Activated naive CD4-positive, alpha-beta T cell (primary cell): ENCODE measurements at places on chromosomes 13 and 19.
A peak's percentile ranks its signal among the peaks of the same experiment; 100 is the strongest.

DNA sequence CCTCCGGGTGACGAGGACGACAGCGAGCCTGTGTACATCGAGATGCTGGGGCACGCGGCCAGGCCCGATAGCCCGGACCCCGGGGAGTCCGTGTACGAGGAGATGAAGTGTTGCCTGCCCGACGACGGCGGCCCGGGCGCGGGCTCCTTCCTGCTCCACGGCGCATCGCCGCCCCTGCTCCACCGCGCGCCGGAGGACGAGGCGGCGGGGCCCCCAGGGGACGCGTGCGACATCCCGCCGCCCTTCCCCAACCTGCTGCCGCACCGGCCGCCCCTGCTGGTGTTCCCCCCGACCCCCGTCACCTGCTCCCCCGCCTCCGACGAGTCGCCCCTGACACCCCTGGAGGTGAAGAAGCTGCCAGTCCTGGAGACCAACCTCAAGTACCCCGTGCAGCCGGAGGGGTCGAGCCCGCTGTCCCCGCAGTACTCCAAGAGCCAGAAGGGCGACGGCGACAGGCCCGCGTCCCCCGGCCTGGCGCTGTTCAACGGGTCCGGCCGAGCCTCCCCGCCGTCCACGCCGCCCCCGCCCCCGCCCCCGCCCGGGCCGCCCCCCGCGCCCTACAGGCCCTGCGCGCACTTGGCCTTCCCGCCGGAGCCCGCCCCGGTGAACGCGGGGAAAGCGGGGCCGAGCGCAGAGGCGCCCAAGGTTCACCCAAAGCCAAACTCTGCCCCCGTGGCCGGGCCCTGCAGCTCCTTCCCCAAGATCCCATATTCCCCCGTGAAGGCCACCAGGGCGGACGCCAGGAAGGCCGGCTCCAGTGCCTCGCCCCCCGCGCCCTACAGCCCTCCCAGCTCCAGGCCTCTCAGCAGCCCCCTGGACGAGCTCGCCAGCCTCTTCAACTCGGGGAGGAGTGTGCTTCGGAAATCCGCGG is 511.3 kb downstream of the MYO16 start:
- DNase-seq, result no peak

GRCh38 chr19:18322318-18322758 is 538 bp downstream of the LSM4 start:
- no peak for DNase-seq

DNA sequence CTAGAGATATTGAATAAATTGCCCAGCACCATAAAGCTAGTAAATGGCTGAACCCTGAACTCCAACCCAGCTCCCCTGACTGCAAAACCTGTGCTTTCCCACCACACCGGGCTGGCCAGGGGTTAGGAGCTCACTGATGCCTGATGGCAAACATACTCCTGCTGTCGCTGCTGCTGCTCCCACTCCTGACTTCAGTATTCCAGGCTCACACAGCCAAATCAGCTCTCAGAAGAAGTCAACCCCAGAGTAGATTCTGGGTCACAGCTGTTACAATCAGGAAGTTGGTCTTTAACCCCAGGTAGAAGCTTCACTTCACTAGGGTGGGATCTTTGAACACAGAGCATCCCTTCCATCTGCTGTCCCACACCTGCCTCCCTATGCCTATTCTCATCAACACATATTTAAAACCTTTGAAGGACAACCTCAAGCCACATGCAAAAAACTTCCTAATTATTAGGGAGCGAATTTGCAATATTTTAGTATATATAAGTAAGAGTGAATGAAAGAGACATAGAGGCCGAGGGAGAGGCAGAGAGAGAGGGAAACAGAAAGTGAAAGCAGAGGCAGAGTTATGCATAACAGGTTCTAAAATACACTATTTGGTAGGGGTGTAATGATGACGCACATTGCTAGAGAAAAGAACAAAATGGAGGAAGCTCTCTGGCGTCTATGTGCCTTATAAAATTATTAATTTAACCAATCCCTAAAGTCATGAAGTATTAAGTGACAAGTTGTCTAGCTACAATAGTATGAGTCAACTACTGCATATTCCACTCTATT is 99.4 kb upstream of the SERP2 start:
- no peak for DNase-seq

DNA sequence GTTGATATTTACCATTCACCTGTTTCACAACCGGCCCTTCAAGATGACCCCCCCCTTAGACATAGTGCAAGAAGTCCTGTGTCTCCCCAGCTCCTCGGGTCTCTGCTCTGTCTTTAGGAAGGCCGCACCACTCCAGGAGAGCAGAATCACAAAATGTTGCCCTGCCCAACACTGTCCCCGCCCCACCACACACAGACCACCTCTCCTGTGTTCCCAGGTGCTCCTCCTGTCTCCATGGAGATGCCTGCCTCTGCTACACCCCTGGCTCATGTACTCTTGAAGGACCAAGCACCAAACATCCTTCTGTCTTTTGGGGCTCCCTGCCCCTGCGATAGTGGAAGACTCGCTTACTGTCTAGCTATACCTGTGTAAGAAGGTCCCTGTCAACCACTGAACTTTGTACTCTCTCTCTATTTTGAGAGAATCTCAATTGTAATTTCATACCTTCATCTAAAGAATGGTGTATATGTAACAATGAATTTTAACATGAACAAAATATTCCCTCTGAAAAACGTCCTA is 9.6 kb upstream of the TNFRSF19 start:
- no peak for DNase-seq

DNA sequence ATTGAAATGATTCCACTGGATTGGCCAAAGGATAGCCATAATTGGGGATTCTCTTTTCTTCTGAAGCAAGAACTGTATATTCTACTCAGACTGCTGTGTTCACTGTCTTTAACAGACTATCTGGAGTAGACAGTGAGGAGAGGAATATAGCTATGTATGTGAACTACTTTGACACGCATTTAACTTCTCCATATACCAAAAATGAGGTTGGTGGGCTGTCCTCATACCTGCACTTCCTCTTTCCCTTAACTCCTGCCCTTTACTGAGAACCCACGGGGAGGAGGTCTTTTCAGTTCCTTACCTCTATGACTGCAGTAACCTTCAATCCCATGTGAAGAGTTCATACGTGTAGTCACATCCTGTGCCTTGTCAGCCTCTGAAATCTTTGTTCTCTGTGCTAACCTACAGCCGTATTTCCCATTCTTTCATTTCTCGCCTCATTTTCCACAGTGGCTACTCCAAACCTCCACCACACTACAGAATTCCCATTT is 305.8 kb downstream of the MTUS2 start:
- DNase-seq, result no peak

- peak; percentile 55 for DNase-seq
Observed at GRCh38 chr19:33416307-33417215, 43.1 kb downstream of the CEBPG start.

DNA sequence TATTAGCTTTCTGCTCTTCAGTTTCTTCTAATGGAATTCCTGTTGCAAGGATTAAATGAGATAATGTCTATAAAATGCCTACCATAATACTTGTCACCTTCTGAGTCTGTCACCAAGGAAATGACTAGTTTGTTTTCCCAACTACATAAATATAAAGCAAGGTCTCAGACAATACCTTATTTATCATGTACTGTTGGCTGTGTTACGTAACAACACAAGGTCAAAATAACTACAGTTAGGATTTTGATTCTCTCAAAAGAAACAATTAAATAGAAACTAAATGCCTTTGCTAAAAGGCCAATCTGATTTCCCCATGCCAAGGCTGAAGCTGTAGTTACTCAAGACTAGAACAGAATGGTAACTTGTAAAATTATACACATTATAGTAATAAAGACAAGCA is 134.5 kb downstream of the PCDH9 start:
- no peak for DNase-seq

- no peak for DNase-seq
Observed at GRCh38 chr19:48608798-48609263, 2.3 kb downstream of the SPACA4 start.

DNA sequence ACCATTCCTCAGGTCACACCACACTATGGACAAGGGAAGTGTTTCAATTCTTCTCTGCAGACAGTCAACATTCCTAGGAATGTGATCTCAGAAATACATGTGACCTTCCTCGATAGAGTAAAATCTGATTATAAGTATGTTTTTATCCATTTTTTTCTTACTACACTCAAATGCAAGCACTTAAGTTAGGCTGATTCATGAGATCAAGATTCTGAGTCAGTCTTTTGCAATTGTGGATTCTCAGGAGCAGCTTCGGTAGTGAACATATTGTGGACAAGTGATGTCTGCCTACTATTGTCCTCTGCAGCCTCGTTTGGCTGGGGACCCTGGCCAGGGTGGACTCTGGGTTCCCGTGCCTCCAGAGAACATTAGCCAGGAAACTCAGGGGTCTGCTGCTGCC is 3.2 kb downstream of the SERPINE3 start:
- no peak for DNase-seq

GRCh38 chr13:32907211-32907610 is 109.0 kb upstream of the KL start:
- DNase-seq, result no peak

GRCh38 chr19:55443045-55443823 is at the start of gene SHISA7:
TSS of gene SHISA7 (minus strand) at chr19:55443300. CDS start at chr19:55442863, 437 bp downstream.
- no peak for DNase-seq

- DNase-seq, result no peak
Observed at GRCh38 chr13:70523622-70524021, 415.4 kb upstream of the KLHL1 start.

- no peak for DNase-seq
Observed at GRCh38 chr19:13069415-13070359, 33.0 kb downstream of the LYL1 start.

DNA sequence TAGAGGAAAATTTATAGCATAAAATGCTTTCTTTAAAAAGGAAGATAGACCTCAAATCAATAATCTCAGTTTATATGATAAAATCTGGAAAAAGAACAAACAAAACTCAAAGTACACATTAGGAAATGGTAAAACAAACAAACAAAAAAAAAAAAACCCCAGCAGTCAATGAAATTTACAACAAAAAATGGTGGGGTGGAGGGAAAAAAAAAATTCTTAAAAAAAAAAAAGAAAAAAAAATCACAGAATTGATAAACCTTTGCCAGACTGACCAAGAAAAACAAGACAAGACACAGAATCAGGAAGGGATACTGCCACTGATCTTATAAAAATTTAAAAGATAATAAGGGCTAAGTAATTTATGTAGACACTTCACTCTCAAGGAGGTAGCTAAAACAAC is 11.2 kb downstream of the TUBGCP3 start:
- no peak for DNase-seq

DNA sequence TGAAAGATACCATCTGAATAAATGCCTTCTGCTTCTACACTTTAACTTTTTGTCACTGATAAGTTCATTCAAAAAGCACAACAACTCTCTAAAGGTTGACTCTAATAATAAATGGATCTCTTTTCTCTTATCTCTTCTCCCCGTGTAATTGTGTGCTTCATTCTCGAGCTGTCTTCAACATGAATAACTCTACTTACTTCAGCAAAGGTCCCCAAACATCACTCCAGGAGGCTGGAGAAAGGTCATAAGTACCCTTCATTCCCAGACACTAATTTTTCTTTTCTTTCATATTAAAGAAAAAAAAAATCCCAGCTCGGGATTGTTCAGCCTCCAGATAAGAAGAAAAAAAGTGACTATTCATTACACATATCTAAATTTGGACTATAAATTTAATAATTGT is 222.2 kb downstream of the FOXO1 start:
- no peak for DNase-seq
